ENCODE measurements at places on chromosomes 3 and 15.

DNA sequence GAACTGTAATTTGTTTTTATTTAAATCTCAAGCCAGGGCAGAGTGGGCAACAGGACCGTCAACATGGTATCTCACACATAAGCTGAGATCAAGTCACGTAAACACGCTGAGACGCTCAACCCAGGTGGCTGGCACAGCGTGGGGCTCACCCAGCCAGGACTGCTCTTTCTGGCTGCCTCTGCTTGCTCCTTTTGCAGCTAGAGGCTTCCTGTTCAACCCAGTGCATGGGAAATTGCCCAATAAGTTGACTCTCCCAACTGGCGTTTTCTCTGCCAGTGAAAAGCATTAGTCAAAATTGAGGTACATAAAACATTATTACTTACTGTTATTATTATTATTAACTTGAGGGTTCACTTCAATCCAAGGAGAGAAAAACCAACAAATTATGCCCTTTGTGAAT lies 398.1 kb downstream of the NR2F2 start:
- DNase-seq: peak; percentile 54

GRCh38 chr15:60912984-60913697 lies 316.0 kb downstream of the RORA start:
- no peak for DNase-seq

- DNase-seq: no peak
Observed at GRCh38 chr3:79767905-79768267, at the start of gene ROBO1. Gene ROBO1 (minus strand): TSS chr3:79767998.

DNA sequence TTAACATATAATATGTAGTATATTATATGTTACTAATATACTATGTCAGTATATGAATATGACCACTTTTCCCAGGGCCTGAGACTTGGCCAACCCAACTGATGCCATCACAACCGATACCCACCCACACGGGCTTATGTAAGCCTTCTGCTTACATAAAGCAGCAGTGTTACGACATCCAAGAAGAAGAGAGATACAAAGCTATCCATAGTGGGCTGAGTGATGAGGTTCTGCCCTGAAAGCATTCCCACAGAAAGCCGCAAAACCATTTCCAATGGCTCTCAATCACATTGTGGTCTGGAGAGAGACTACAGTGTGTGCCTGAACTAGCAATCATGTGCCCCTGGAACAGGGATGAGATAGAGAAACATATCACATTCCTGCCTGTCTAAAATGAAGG lies 177.9 kb downstream of the PLOD2 start:
- DNase-seq: no peak

DNA sequence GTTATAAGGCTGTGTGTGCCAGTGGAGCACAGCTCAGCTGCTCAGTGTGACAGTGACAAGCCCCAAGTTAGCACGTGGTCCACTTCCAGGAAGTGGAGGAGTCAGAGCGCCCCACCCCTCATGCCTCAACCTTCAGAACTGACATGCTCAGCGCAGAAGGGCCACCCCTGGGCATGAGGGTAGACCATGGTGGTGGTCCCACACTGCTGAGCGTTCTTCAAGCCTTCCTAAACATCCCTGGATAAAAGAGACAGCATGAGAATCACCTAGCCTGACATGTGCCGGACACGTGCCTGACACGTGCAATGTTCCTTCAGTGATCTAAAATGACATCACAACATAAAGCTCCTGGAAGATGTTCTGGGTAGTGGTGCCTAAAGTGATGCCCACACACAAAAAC lies 16.8 kb downstream of the ATP10A start:
- DNase-seq: no peak

- peak; percentile 29 for DNase-seq
Observed at GRCh38 chr15:81449836-81450474, 75.9 kb upstream of the TMC3 start.

GRCh38 chr3:27723001-27723445 lies 900 bp upstream of the EOMES start:
- DNase-seq: no peak

GRCh38 chr3:50610181-50610971 lies 1.2 kb downstream of the CISH start:
- no peak for DNase-seq

DNA sequence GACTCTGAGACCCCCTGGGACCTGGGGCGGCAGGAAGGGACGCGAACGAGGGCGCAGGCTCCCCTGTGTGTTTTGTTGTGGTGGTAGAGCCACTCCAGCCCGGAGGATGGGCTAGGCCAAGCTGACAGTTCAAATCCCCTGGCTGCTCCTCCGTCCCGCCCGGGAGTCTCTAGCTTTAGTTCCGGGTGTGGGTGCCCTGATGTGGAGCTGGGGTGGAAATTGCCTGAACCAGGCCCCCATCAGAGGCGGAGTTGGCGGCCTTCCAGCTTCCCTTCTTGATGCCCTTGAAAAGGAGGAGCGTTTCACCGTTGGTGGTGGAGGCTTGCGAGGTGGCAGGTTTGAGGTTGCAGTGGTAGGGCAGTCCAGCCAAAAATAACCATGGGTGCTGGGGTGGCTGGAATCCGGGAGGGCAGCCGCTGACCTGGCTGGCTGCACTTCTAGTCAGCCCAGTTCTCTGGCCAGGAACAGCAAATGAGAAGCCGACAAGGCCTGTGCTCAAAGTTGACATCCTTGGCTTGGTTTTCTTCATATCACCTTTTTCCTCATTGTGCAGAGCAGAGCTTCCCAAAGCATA lies 817 bp downstream of the CLK3 start:
- peak; percentile 87 for DNase-seq

DNA sequence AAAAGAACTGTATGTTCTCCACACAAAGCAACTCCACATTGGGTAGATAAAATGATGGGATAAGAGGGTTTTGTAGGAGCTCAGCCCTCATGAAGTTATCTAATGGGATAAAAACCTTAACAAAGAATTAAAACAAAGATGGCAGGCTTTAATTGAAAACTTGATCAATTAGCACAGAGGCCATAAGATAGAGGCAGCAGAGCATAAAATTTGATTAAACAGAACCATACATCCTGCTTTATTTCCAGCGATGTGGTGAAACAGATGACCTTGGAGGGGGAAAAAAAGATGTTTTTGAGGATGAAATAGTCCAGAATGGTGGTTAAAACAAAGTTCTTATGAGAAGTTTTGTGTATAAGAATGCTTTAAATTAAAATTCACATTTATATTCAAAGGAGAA lies 130.9 kb upstream of the ALCAM start:
- DNase-seq: no peak

- DNase-seq: no peak
Observed at GRCh38 chr3:126365351-126366277, 8.4 kb upstream of the KLF15 start.

DNA sequence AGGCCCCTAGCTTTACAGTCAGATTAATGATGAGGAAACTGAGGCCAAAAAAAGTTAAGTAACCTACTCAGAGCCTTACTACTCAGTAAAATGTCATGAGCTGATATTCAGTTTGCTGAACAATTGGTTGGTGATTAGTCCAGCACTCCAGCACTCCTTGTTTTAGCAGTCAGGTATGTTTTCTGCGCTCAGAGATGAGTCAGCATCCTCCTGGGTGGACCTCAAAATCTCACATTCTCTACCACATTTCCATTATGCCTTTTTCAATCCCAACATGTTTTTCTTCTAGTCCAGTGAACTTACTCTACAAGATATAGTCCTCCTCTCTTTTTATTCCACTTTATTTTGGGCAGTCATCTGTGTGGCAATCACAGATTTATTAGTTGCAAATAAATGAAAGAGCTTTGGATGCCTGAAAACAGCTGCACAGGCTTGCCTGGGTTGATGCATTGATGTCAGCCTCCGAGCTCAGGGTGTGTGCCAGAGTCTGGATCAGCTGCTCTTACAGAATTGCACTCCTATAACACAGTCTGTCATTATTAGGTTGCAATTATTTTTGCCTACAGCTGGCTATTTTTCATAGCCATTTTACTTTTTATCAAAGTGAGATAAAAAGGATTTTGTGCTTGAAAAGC lies 133.2 kb downstream of the ARPP21 start:
- DNase-seq: no peak

GRCh38 chr3:13483988-13484695 lies 4.0 kb downstream of the HDAC11 start:
- DNase-seq: no peak

GRCh38 chr15:77659350-77660321 lies 26.9 kb upstream of the LINGO1 start:
- peak; percentile 26 for DNase-seq

DNA sequence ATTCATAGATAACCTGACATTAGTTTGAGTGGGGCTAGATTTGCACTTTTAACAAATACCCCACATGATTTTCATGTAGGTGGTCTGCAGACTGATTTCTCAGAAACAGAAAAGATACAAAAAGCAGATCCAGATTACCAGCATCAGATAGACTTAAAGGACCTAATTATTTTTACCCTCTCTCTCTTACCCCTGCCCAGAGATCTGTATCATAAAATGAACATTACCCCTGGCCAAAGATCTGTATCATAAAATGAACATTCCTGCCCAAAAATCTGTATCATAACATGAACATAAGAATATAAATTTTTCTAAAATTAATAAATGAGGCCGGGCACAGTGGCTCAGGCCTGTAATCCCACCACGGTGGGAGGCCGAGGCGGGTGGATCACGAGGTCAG lies 14.6 kb upstream of the TRPC1 start:
- no peak for DNase-seq

GRCh38 chr3:176490357-176490756 lies 706.9 kb downstream of the TBL1XR1 start:
- no peak for DNase-seq

- peak; percentile 57 for DNase-seq
Observed at GRCh38 chr15:64697911-64698369, 77.4 kb downstream of the RBPMS2 start.

GRCh38 chr15:74978503-74978902 lies 16.9 kb upstream of the SCAMP5 start:
- no peak for DNase-seq

GRCh38 chr15:69469467-69470201 lies 17.0 kb downstream of the RPLP1 start:
- no peak for DNase-seq

Measured in trophoblast cell (in vitro differentiated cells and primary cell).